ENCODE measurements at places on chromosomes 4 and X. TPM values are rescaled to one million over a fixed set of nuclear protein-coding genes. Genes with fewer than 3 reads are reported as not detected.

The SMIM10 gene
- 12.0 TPM for polyA plus RNA-seq

The NRK gene
- polyA plus RNA-seq: 17.7 TPM

The MID2 gene
- polyA plus RNA-seq: 10.9 TPM

The NEUROG2 gene
- polyA plus RNA-seq: not detected

- no peak for DNase-seq
Observed at GRCh38 chr4:153476829-153477574, 10.8 kb downstream of the TMEM131L start.

DNA sequence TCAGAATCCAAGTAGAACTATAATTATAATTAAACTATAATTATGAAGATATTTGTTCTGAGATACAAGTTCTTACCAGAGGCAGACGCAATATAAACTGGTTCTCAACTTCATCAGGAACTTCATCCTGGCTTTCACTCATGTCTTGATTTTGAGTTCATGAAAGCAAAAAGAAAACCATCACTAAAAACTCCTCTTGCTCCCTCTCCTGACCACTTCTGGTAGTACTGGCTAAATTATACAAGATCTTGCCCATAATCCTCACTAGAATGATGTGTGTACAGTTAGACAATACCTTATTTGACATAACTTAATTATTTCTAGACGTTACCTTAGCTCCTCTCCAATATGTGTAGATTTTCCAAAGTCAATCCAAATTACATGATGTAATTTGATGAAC is 3.7 kb downstream of the TAF7L start:
- peak; percentile 6 for DNase-seq

- no peak for DNase-seq
Observed at GRCh38 chrX:113473418-113473817, 632.8 kb upstream of the AMOT start.

DNA sequence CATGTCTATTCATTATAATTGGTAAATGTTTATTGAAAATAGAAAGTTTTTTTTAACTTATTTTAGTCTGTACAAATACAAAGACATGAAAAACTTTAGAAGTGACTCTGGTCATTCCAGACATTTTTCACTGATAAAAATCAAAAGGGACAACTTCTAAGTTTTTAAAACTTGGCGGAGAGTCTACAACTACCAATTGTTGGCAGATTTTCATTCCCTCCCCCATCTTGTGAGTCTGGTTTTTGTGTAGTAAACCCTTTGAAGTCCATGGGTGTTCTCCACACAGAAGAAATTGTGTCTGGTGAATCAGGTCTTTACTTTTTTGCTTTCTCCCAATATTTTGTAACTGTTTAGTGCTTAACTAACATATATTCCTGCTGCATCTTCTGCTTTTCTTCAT is 336.5 kb downstream of the PDGFC start:
- DNase-seq: no peak

DNA sequence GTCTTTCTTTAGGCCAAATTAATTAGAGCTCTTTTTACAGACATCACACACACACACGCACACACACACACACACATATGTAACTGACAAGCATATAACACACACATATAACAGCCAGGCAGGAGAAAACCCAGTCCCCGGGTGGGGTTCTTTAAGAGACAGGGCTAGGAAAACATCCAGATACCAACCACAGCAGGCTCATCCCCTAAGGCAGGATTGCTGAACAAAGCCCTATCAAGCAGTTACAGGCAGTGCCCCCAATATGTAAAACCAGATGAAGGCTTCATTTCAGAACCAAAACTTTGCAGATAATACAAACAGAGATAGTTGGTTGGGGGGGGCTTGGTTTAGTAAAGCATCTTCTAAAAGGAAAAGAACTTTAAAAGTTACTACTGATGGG is 18.0 kb upstream of the FAM47E start:
- no peak for DNase-seq

DNA sequence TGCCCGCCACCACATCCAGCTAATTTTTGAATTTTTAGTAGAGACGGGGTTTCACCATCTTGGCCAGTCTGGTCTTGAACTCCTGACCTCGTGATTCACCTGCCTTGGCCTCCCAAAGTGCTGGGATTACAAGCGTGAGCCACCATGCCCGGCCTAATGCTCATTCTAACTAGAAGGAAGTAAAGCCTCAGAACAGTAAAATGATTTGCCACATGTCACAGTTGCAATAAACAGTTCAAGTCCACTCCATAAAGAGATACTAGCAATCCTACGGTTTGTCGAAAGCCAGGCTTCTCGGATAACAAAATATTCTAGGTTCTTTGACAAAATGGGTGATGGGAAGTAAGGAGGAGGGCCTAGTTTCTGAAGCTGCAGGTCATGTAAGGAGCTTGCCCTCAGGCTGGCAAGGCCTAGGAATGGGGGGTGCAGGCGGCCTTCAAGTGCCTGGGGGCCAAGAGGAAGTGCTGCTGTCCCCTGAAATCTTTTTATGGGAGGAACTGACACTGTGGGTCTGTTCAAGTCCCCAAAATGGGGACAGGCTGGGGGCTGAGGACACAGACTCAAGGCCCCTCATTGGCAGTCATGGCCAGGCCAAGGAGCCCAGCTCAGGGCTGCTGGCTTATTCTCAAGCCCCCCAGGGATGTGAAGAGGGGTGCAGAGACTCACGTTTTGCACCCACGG is 31.8 kb upstream of the ACSL1 start:
- DNase-seq: no peak

GRCh38 chr4:94540476-94540875 is 88.7 kb downstream of the PDLIM5 start:
- no peak for DNase-seq

GRCh38 chr4:106671716-106672115 is 303.1 kb upstream of the GIMD1 start:
- no peak for DNase-seq

GRCh38 chr4:38381788-38382187 is 282.2 kb upstream of the KLF3 start:
- no peak for DNase-seq

DNA sequence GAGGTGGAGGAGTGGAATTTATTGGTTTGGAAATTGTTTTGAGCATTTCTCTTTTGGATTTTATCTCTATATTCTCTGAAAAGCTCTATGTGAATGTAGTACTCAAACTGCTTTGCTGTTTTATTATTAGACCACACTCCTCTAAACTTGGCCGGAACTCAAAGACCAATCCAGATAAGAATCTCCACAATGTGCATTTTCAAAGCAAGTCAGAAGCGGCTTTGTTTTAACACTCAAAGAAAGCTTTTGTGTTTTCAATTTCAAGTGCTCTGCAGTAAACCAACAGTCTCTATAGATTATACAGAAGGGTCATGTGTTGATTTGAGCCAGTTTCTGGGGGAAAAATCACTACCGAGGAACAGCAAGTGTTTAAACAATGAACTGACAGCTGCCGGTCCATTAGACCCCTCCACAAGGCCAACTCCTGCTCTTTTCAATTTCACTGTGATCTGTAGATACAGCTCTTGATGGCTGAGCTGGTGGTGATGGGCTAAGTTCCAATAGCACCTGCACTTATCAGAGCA is 79.4 kb downstream of the FTHL17 start:
- peak; percentile 8 for DNase-seq
